Retinal pigment epithelial cell (primary cell): ENCODE measurements at places on chromosomes 2 and 18.

DNA sequence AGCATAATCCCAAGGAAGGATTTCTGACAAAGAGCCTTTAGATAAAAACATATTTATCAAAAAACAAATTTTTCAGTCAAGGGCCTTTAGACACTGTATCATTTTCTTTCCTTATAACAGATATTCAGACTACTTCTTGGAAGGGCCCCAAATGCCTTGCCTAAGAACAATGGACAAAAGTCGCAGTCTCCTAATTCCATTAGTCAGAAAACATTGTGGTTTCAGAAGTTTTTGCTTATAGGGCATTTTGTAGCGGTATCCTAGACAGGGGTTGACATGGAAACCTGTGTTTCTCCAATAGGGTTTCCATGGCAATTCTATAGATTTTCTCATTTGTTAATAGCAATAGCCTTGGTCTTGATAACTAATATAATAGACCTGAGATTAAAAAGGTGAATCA, 36.7 kb upstream of the AGPS start:
- peak; percentile 77 for DNase-seq

- no peak for DNase-seq
These were observed 186.4 kb downstream of the EPHA4 start for GRCh38 chr2:221385716-221386115.

GRCh38 chr2:220855296-220855695, 716.8 kb downstream of the EPHA4 start:
- peak; percentile 87 for DNase-seq

DNA sequence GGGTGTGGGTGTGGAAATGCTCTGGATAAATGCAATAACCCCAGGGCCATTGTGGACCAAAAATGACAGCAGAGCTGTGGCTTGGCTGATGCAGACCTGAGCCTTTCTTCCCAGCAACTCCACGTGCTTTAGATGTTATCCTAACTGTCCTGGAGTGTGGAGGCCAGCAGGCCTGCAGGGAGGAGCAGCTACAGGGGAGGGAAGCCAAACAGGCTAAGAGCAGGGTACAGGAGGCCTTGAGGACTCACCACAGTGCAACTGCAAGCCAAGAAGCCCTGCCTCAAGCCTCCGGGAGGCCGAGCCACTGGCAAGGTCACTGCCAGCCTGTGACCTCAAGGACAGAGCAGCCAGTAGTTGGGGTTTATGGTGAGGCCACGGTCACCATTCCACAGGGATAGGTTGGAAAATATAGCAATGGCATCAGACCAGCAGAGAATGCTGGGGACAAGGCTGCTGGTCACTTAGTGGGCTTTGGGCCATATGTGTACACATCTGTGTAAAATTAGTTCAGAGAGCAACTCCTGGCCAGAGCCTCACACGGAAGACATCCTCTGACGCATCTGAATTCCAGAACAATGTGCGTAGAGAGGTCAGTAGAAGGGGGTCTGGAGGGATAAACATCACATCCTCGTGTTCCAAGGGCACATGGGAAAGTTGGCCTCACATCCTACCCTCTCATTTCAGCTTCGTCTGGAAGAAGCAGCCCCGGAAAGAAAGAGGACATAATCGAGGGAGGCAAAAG, 76.2 kb upstream of the UPP2 start:
- DNase-seq, result no peak

- no peak for DNase-seq
These were observed 72.9 kb upstream of the ZNF516 start for GRCh38 chr18:76567835-76568445.

- DNase-seq, result no peak
These were observed 197.6 kb upstream of the CHST9 start for GRCh38 chr18:27382567-27383216.

- DNase-seq, result no peak
These were observed 5.4 kb upstream of the IL1RL2 start for GRCh38 chr2:102181376-102181775.

DNA sequence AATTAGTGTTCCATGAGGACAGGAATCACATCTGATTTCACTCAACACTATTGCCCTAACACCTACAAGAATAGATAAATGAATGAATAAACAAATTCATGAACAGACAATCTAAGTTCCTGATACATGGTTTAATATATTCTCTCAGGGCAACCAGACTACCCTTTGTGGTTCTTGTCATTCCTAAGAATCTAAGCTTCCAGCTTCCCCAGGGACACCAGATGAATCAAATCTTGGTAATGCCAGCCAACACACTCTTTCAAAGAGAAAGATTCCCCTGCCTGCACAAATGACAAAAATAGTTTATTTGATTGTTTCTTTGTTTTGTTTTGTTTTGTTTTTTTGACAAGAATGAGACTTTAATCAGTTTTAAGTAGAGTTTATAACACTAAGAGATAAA, 237.5 kb upstream of the CHAC2 start:
- no peak for DNase-seq

GRCh38 chr2:121943285-121943684, 187.8 kb downstream of the TSN start:
- no peak for DNase-seq

DNA sequence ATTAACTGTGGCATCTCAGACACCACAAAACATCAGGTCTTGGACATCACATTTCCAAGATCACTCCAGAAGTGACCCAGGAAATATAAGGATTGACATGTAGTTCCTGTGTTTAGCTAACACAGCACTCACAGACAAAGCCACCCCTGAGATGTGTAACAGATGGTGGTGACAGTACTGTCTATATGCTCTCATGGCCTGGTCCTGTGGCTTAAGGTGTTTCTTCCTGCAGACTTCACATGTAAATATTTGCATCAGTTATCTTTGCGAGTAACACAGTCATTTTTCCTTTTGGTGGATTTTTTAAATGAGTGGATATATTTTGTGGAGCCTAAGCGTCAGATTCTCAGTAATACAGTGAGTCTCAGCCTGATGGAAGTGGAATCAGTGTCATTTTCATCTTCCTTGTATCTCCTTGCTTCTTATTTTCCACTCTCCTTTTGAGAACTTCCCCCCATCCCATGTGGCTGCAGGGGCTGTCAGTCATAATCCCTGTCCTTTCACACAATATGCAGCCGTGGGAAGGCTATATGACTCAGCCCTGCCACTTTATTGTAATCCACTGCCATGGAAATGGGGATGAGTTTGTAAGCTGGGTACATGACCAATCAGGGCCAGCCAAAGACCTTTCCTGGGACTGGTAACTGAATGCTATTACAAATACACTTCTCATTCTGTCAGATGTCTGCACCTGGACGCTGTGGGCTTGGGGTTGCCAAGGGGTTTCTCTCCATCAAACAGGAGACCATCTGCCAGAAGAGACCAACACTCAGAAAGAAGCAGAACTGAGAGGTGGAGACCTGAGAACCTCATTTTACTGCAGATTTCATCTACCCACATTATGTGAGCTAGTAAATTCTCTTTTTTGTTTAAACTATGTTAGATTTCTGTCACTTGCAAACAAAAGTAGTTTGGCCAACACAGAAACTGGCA, 74.3 kb downstream of the ICOS start:
- no peak for DNase-seq

DNA sequence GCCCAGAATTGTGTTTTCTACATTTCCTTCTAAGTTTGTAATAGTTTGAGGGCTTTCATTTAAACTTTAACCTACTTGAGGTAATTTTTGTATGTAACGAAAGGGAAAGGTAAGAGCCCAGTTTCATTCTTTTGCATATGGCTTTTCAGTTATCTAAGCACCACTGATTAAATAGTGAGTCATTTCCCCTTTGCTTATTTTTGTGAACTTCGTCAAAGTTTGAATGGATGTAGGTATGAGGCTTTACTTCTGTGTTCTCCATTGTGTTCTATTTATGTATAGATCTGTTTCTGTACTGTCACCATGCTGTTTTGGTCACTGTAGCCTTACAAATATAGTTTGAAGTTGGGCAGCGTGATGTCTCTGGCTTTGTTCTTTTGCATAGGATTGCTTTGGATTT, 944.8 kb upstream of the CNTNAP5 start:
- no peak for DNase-seq

DNA sequence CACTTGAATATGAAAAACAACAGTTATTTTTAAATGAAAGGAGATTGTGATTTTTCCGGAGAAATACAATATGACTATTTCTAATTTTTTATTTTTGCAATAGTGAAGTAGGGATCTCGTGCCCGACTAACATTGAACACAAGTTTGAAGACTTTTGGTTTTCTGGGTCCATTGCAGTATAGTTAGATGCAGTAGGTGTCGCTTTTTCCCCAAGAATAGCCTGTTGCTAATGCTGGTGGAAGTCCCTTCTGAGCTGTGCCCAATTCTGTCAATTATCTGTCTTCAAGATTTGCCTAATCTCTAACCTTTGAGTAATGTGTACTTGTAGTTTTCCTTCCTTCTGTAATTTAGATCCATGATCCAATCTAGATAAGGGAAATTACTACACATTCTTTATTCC, 36.5 kb downstream of the SEMA4F start:
- DNase-seq, result peak; percentile 37

GRCh38 chr2:26925100-26925791, 45.2 kb upstream of the MAPRE3 start:
- DNase-seq, result no peak

- DNase-seq, result no peak
These were observed 21.9 kb downstream of the MRPL35 start for GRCh38 chr2:86221066-86221684.

DNA sequence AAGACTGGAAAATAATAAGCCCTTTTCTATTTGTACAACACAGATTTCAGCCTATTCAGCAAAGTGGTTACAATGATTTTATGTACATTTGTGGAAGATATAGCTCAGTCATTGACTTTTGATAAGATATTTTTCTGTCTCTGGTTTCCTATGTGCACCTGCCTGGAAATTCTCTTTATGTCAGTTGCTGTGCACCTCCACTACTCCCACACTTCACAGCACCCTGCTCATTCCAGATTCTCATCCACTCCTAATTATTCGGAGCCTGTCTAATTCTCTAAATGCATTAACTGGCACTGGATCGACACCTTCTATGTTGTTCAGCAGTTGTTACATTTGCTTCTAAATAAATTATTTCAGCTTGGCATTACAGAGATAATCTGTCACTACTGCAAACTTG, 275.1 kb upstream of the RND3 start:
- DNase-seq, result no peak

DNA sequence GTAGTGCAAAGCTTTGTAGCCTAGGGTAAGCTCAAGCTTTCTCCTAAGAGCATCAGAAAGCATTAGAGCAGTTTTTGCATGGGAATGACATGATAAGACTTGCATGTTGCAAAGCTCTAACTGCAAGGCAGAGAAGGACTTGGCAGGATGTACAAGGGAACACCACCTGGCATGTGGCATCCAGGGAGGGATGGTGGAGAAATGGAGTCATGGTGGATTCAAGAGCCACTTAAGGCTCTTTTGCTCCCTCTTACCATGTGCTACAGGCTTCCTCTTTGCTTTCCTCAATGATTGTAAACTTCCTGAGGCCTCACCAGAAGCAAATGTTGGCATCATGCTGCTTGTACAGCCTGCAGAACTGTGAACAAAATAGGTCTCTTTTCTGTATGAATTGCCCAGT, 266.0 kb downstream of the GLI2 start:
- no peak for DNase-seq

- no peak for DNase-seq
These were observed 84.1 kb upstream of the MGAT5 start for GRCh38 chr2:134169788-134170187.

DNA sequence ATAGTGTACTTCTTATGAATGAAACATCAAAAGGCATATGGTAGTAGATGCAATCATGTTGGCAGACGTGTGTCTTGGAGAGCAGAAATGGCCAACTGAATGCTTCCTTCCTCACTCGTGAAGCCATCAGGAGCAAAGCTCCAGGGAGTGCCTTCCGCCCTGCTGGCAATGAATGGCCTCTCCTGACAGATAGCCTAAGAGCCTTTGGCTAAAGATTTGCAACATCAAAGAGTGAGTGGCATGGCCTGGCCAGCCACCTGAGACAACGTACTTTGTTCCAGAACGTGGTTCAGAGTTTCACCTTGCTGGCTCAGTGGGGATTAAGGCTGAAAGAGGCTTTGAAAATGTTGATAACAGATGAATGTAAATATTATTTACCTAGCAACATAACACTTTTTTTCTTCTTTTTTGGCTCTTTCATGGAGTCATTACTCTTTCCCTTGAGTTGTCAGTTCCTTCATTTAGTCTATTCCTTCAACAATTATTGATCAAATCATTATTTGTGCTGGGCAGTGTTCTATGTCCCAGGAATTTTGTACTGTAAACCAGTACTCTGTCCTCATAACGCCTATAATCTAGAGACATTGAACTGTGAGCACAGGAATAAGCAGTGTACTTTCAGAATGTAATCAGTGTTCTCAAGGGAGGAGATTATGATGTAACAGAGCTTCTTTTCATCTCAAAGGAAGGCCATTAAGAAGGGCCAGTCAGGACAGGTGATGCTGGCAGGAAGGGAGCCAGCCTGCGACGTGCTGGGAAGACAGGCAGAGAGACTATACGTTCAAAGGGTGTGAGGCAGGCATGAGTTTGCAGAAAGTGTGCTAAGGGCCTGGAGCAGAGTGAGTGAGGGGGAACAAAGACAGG, 59.4 kb upstream of the SH3RF3 start:
- no peak for DNase-seq

DNA sequence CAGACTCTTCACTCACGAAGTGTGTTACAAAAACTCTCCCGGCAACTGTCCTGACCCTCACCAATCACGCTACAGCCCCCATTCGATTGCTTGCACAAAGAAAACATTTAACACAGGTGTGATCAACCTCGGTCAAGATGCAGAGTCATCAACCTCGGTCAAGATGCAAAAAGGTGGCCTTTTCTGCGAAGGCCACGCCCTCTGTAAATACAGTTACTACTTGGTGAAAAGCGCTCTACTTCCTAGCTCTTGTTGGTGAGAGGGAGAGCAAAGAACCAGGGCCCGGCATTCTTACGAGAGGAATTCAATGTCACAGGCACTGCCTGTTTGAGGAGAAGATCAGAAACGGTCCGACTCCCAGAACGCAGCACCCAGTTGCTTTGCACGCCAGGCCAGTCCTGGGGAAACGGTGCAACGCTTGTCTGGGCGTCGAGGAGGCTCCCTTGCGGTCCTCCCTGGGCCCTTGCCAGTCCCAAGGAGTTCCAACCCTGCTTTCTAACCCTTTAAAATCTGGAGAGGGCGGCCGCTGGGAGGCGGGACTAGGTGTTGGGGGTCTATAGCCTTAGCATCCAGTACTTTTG, 1.9 kb downstream of the PIEZO2 start:
- DNase-seq, result no peak

GRCh38 chr2:10322973-10323372, 20.3 kb downstream of the HPCAL1 start:
- DNase-seq, result no peak

- DNase-seq, result no peak
These were observed 48.5 kb upstream of the MCFD2 start for GRCh38 chr2:46963941-46964673.

GRCh38 chr2:120396861-120397811, 51.2 kb downstream of the INHBB start:
- no peak for DNase-seq

- no peak for DNase-seq
These were observed 27.9 kb upstream of the NT5DC4 start for GRCh38 chr2:112692918-112693317.

- no peak for DNase-seq
These were observed 1.3 kb downstream of the SIX2 start for GRCh38 chr2:45007961-45008295.
